H1 (cell line): ENCODE measurements at places on chromosomes 2 and 18.

GRCh38 chr2:9844576-9844975 is 1.3 kb downstream of the TAF1B start:
- H3K27me3 ChIP-seq = no peaks in the 10 kb centered on the region
- no peak overlapping the region for H3K27ac ChIP-seq
- peaks cover 4% of the 10 kb centered on the region for H3K4me1 ChIP-seq
- DNase-seq = no peak
- no peak overlapping the region; the same call in 1 of the 2 replicates for H3K4me3 ChIP-seq

DNA sequence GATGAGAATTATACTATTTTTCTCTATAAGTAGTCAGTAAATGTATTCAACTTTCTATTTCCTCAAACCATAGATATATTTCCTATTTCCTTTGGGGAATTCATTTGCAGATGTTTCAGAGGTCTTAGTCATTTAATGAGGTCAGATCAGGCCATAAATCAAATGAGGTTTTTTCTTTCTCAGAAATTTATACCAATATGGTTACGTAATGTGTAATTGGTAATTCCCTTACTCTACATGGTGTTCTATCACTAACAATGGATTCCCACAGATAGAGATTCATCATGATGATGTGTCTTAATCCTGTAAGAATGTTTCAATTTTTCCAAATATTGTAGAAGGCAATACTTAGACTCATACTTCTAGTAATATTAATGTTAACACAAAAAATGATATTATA is 108.0 kb downstream of the DPP4 start:
- H3K36me3 ChIP-seq = no peaks in the 10 kb centered on the region
- no peaks in the 10 kb centered on the region for H3K27me3 ChIP-seq
- H3K4me1 ChIP-seq = peaks cover 6% of the 10 kb centered on the region; the same call in 1 of the 2 replicates
- H3K4me3 ChIP-seq = no peak overlapping the region
- no peak for DNase-seq

- H3K4me1 ChIP-seq = no peaks in the 10 kb centered on the region
- no peak for DNase-seq
- H3K36me3 ChIP-seq = no peaks in the 10 kb centered on the region
- no peak overlapping the region for H3K27ac ChIP-seq
Measured at GRCh38 chr2:15557887-15558311, 3.2 kb downstream of the NBAS start.

- DNase-seq = peak; percentile 45
- peaks cover 25% of the 10 kb centered on the region for H3K4me1 ChIP-seq
- no peaks in the 10 kb centered on the region for H3K27me3 ChIP-seq
- no peak overlapping the region for H3K27ac ChIP-seq
- no peak overlapping the region for H3K4me3 ChIP-seq
Measured at GRCh38 chr2:234630801-234631261, 133.9 kb upstream of the ARL4C start.
